IPS DF 19.7 (cell line): ENCODE measurements at places on chromosomes 1 and 21.

- DNase-seq: no peak
These were observed 2.8 kb upstream of the ZC3H12A start for GRCh38 chr1:37471345-37472231.

DNA sequence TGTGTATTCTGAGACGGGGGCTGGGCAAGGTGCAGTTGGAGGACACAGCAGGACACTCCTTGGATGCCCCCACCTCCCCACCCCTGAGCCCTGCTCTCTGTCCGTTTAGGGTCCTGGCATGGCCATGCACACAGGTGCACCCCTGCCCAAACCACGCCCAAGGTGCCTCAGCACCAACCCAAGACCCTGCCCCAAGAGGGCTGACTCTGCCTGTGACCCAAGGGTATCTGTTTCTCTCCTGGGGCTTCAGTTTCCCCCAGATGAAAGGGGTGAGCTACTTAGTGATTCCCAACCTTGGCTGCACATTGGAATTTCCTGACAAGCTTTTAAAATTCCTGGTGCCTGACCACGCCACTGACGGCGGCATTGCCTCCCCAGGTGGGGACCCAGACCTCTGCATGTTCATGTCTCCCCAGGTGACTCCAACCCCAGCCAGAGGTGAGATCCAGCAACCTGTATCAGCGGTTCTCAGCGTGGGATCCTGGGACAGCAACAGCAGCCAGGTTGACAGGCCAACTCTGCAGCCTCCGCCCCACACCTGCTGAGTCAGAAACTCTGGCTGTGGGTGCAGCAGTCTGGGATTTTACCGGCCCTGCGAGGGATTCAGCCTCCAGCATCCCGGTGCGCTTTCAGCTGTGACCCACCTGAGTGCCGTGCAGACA, 483.4 kb downstream of the NPHP4 start:
- no peak for DNase-seq

DNA sequence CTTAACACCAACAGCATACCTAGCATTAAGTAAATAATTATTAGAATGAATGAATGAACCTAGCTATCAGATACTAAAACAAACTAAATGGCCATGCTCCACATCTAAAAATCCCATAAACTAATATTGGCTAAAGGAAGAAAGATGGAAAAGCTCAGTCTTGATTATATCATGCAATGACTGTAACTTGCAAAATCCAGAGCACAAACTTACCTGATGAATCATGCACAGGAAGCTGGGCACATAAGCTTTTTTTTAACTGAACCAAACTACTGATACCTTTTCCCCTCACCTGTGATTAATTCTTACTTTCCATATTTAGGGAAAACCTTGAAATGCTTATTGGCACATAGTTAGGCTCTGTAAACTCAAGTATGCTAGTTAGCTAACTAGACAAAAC, 70.2 kb downstream of the KIF14 start:
- DNase-seq: no peak

DNA sequence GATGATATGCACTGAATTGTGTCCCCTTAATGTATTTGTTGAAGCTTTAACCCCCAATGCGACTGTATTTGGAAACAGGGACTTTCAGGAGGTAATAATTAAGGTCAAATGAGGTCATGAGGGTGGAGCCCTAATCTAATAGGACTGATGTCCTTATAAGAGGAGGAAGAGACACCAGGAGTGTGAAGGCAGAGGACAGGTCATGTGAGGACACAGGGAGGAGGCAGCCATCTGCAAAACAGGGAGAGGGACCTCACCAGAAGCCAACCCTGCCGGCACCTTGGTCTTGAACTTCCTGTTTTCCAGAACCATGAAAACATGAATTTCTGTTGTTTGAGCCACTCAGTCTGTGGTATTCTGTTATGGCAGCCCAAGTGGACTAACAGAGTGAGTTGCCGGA, 15.3 kb downstream of the SYF2 start:
- no peak for DNase-seq

GRCh38 chr1:159076438-159077119, at the start of gene AIM2:
Gene AIM2 (minus strand): TSS chr1:159076766. CDS start chr1:159073499, 3,267 bp downstream.
- no peak for DNase-seq

DNA sequence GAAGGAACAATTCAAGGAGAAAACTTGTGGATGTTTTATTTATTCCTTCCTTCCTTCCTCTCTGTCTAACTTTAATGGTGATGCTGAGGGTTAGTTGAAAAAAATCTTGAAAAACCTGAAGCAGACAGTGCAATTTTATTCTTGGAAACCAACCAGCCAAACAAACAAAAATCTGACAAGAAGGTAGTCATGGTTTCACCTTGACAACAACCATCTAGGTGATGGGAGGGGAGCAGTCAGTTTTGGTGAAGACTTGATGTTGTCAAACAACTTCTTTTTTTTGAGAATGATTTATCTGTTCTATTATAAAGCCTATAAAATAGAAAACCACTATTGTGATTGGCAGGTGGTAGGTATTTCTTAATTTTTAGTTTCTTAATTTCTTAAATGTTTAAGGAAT, 92.4 kb upstream of the GPR88 start:
- no peak for DNase-seq

DNA sequence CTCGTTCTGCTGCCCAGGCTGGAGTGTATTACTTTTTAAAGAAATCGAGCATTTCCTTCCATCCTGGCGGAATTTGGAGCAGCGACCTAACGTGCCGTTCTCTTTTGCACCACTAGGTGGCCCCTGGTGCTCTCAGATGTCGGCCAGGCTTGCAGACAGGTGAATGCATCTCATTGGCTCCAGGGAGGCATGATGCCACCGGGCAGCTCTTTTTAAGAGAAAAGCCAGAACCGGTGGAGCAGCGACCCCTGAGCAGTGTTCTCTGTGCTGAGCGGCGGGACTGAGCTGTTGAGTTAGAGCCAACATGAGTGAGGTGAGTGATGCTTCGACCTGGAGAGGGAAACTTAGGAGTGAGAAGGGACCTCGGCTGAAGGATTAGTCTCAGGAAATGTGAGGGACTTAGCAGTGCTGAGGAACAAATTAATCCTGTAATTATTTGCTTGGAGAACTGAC, at the start of gene PCP4:
Gene PCP4, plus strand, starts transcription at position 241 of the 453 bp plus-strand sequence. Its CDS starts 64 bp downstream, at position 305.
- peak; percentile 60 for DNase-seq

- DNase-seq: no peak
These were observed 125.2 kb downstream of the SYF2 start for GRCh38 chr1:25106976-25107642.

DNA sequence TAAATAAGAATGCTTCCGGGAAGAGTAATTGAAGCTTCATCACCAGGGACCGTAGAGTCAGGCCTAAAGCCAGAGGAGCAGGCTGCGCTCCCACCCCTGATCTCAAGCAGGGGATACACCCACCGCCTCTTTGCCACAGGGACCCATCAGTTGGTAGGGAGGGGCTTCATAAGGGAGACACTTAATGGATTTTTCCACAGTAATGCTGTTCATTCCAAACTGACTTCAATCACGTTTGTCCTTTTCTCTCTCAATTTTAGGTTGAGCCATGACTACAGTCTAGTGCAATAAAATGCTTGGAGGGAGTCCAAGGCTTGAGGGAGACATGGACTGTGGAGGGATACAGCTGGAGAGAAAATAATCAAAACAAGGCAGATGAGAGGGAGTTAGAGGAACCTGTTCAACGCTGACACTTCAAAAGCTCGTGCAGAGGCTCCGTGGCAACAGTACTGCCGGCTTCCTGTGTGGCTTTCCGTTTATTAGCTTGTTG, 111.5 kb downstream of the SEC16B start:
- no peak for DNase-seq

DNA sequence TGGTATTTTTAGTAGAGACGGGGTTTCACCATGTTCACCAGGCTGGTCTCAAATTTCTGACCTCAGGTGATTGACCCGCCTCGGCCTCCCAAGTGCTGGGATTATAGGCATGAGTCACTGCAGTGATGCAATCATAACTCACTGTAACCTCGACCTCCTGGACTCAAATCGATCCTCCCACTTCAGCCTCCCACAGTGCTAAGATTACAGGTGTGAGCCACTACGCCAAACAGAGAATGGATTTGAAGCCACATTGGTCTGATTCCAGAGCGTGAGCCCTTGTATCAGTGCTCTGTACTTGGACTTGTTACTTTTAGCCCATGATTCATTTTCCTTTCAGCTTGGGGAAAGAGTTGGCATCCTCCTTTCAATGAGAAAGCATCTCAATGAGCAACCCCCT, 14.9 kb upstream of the ZNF683 start:
- DNase-seq: no peak

GRCh38 chr1:45395051-45395450, 54.8 kb upstream of the MUTYH start:
- DNase-seq: no peak

- no peak for DNase-seq
These were observed 64.0 kb upstream of the CHRM3 start for GRCh38 chr1:239322369-239322768.

DNA sequence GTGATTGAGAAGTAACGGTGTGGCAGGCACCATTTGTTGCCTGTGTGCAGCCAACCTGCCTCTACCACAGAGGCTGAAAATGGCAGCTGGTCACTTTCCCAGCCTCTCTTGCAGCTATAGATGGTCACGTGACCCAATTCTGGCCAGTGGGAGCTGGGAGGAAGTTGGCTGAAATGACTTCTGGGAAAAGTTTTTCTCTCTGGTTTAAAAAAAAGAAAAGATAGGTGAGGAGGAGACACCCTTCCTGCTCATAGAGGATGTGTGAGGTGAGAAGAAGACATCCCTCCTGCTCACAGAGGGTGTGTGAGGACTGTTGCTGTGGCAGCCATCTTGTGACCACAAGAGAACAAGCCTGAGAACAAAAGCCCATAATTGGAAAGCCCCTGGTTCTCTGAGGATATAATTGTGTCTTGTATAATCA, 122.8 kb downstream of the SYF2 start:
- no peak for DNase-seq

- no peak for DNase-seq
These were observed 58.0 kb downstream of the MDM4 start for GRCh38 chr1:204574016-204574864.

DNA sequence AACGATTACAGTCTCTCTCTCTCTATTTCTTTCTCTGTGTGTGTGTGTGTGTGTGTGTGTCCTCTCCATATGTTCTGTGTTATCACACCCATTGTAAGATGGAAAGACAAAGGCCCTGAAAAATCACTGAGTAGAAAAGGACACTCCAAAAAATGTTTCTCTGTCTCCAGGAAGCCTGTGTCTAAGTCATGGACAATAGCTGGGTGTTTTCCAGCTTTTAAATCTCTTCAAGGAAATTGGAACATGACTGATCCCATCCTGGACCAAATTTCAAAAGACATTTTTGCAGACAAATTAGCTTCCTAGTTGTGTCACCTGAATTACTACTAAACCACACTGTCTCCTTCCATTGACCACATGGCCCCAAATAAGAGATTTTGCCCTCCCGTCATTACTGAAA, 31.0 kb upstream of the LMX1A start:
- no peak for DNase-seq

GRCh38 chr1:103106426-103107341, 1.6 kb downstream of the COL11A1 start:
- DNase-seq: no peak

DNA sequence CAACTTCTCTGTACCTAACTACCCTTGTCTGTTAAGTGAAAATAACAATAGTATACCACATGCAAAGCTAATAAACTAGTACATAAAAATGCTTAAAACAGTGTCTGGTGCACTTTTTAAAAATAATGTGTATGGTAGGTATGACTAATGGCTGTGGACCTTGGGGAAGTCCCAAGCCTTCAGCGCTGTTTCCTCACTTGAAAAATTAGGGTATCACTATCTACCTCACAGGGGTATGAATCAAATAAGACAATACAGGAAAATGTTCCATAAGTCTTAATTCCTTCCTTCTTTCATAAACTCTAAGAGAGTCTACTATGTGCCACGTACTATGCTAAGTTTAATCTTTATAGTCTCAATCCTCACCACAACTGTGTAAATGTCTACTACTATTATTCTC, 32.0 kb downstream of the EGLN1 start:
- DNase-seq: no peak

DNA sequence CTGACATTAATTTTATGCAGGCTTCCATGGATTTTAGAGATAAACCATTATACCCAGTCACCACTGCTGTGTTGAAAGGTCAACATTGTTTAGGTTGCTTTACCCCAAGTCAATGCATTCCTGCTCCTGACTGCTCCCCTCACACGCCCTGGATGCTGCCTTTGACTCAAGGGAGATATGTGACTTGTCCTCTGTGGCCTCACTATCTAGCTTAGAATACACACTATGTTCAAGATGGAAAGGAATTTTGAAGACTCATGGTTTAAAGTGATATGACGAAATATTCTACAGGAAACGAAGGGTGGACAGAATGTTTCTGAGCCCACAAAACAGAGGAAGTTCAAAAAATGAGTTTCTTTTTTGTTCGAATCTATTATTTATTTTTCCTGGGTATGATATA, 170.4 kb upstream of the NR5A2 start:
- DNase-seq: no peak

- DNase-seq: no peak
These were observed 70.2 kb downstream of the FOXD2 start for GRCh38 chr1:47507881-47508701.

DNA sequence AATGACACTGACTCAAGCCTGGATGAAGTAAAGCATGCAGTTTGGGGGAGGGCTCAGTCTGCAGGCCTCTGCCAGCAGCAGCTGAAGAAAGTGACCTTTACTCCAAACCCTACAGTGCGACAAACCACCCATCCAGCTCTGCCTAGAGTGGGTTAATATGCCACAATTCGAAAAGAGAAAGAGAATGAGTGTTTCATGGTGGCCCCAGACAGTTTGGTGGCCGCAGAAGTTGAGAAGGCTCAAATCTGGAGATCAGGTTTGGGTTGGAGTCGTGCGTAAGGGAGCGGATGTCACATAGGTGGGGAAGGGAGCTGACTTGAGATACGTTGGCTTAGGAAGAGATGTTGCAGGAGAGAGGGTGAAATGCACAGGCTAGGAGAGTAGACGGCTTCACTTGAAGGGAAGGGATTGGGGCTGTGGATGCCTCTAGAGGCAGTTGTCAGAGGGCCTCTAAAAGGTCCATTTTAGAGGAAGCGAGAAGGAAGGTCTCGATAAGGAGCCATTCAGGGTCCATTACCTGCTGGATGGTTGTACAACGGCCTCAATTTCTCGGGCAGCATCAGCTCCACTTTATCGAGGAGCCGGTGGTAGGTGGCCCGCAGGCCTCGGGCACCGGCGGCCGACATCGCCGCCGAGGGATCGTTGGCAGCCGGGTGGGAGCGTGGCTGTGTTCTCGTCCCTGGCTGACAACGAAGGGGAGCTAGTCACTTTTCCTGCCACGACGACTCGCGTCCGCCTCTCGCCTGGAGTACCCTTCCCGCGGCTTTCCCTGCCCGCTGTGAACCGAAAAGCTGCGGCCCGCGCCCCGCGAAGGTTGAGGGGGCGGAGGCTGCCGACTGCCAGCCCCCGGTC, 1.0 kb upstream of the DCAF6 start:
- no peak for DNase-seq

- no peak for DNase-seq
These were observed 31.6 kb upstream of the NFIA start for GRCh38 chr1:61050541-61051442.
